ENCODE measurements at places on chromosomes 1 and 21.
A peak's percentile ranks its signal among the peaks of the same experiment; 100 is the strongest.

DNA sequence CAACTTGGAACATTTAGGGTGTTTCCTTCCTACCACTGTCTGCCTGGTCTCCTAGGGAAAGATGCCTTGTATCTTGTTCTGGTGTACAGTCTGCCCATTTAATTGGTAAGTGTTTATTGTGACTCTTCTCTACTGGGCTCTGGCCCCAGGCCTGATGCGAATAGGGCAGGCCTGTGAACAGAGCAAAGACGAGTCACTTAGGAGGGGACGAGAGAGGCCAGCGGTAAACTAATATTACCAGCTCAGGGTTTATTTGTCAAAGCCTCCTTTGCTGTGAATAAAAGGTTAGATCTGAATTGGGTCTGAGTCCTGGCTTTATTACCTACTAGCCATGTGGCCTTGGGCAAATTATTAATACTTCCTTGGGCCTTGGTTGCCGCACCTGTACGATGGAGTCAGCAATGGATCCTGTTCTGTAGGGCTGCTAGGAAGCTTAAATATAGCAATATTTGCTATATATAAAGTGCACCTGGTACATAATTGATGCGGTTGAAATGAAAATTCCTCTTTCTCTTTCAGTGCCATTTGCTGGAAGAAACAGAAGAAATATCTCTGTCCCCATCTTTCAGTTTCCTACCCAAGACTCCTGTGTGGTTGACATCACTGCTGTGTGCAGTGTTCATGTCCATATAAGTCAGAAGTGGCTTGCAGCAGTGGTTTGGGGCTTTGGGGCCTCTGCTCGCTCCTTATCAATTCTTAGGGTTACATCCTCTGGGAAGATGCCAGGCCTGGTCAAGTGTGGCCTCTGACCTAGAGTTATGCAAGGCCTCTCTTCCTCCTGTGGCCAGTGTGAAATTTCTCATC lies 32.4 kb downstream of the MAPKAPK2 start:
- no peak for DNase-seq

DNA sequence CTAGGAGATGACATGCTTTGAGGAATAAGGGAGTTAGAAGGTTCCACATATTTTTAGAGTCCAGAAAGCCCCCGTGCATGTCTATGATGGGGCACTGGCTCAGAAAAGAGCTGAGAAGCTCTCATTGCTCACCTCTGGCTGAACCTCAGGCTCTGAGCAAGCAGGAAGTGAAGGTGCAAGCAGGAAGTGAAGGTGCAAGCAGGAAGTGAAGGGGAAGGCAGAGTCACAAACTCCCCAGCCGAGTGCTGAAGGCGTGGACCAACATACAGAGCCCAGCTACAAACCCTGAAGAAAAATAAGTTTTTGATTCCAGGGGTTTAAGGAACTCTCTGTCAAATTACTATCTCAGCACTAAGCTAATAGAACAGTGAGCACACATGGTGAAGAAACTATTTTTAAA lies 7.0 kb downstream of the KRTAP10-8 start:
- DNase-seq: peak; percentile 33

GRCh38 chr1:23979387-23979880 lies 693 bp downstream of the SRSF10 start:
- DNase-seq: no peak

- no peak for DNase-seq
Observed at GRCh38 chr1:81894867-81895266, 94.1 kb downstream of the ADGRL2 start.

GRCh38 chr1:165849353-165850133 lies 22.1 kb downstream of the UCK2 start:
- DNase-seq: no peak

DNA sequence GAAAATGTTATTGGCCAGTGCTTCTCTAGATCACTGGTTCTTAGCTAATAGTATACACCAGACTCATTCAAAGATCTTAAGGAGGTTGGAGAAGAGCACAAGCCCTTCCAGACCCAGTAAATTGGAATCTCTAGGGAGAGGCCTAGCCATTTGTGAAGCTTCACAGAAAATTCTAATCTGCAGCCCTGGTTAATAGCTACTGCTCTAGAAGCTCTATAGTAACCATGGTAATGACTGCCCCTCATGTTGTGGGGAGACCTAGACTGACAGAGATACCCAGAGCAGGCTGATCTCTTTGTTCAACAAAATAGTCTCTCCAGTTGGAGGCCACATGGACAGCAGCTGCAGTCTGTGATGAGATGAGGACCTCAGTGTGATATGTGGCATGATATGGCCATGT lies 31.7 kb downstream of the ARID1A start:
- no peak for DNase-seq

DNA sequence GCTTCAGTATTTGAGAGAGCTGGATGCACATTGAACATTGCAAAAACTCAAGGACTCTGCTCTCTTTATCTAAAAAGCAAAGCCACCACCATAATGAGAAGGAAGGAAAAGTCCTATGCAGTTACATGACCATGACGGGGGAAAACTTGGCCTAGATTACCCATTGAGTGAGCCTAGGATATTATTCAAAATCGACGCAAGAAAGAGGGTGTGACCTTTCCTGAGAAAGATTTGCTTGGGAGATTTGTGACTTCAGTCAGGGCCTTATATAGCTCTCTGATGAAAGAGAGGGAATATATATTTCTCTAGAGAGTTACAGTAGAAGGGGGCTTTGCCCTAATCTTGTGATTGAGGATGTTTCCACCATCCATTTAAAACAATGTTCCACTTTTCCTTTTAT lies 153.0 kb upstream of the DPYD start:
- no peak for DNase-seq

GRCh38 chr1:197065559-197065958 lies 1.5 kb downstream of the F13B start:
- DNase-seq: no peak

GRCh38 chr1:98940069-98940721 lies 64.5 kb downstream of the PLPPR5 start:
- DNase-seq: no peak

GRCh38 chr1:43978551-43979260 lies at the start of gene B4GALT2:
Gene B4GALT2 (plus strand): TSS chr1:43979210. CDS start chr1:43981161, 1,951 bp downstream.
- DNase-seq: no peak

- DNase-seq: peak; percentile 10
Observed at GRCh38 chr21:14737922-14738321, 191.8 kb upstream of the SAMSN1 start.

DNA sequence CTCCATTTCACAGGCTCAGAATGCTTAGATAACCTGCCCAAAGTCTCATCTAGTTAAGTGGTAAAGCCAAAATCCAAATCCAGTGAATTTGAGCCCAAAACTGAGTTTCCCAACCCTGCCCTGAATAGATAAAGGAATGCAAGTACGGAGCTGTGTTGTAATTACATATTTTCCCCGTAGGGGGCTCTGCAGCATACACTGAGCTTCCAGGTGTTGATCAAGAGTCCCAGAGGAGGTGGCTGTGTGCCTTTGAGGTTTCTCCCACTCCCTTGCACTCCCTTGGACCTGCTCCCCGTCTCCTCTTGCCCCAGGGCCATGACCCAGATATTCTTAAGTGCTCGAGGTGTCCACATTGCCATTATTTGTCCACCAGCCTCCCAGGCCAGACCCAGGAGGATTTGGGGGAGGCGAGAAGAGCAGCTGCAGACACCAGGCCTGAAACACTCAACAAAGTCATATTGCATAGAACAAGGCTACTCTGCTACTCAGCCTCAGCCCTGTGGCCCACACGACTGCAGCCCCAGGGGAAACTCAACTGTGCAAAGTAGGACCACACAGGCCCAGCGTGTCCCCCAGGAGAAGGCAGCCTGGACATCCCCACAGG lies 18.4 kb upstream of the LY9 start:
- DNase-seq: no peak

DNA sequence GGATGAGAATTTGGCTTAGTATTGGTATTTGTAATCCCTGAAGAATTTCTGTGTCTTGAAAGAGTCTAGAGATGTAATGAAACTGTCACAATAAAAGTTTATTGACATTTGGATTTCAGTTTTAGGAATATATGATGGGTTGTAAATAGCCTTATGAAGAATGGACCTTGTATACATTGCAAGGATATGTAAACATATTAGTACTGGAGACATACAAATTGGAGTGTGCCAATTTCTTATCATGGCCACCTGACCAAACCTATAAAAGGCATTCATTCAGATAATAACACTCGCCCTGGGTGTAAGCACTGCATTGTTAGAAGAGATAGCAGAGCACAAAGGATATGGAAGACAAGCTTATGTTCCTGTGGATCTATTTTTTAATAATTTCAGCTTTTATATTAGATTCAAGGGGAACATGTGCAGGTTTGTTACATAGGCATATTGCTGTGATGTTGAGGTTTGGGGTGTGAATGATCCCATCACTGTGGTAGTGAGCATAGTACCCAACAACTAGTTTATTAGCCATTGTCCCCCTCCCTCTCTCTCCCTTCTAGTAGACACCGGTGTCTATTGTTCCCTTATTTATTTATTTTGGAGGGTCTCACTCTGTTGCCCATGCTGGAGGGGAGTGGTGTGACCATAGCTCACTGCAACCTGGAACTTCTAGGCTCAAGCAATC lies 8.6 kb downstream of the S1PR1 start:
- DNase-seq: no peak

DNA sequence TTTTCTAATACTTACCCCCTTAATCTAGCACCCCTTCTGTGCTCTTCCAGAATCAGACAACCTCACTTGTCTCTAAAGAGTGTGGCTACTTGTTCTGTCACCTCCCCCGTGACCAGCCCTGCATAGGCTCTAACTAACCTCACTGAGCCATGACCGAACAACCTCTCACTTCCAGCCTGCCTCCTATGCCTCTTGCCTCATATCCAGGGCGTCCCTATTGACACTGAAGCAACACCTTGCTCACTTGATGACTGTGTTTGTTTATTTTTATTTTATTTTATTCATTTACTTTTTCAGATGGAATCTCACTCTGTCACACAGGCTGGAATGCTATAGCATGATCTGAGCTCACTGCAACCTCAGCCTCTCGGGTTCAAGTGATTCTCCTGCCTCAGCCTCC lies 235.1 kb upstream of the B3GALT2 start:
- no peak for DNase-seq

GRCh38 chr1:17023573-17023972 lies 11.8 kb upstream of the ATP13A2 start:
- DNase-seq: no peak

GRCh38 chr1:248872752-248873408 lies 14.0 kb upstream of the ZNF692 start:
- no peak for DNase-seq

GRCh38 chr1:118978914-118979701 lies 9.0 kb downstream of the TBX15 start:
- no peak for DNase-seq

- peak; percentile 44 for DNase-seq
Observed at GRCh38 chr1:32334864-32335534, 1.0 kb downstream of the MARCKSL1 start.

DNA sequence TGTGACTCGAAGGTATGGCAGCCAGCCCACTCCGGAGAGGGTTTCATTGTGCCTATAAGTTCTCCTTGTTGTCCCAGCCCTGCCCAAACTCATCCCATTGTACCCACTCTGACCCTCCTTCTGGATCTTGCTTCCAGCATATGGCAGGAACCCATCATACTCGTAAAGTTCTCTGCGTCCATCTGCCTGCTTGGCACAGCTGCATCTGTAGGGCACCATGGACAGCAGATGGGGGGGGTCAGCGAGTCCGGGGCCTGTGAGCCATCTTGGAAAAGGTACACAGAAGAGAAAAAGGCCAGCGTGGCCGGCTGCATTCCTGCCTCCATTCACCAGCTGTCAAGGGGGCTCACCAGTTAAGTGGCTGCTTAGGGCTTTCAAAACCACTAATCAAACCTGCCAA lies 94.9 kb upstream of the IGSF21 start:
- no peak for DNase-seq

DNA sequence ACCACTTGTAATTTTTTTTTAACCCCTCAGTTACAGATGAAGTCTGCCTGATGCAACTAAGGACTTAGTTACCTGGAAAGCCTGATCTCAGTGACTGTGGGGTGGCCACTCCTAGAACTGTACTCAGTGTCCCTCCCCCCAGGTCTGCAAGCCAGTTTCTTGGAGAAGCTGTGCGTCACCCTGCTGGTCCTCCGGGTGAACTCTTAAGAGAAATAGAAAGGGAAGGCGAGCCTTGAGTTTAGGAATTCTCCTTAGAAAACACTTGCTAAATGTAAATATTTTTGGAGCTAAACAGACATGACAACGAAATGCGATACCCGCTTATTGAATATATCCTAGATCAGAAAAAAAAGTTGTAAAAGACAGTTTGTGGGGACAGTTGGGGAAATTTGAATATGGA lies 730 bp downstream of the SLC16A4 start:
- DNase-seq: no peak

GRCh38 chr1:201248721-201249559 lies 34.4 kb upstream of the PKP1 start:
- no peak for DNase-seq

- no peak for DNase-seq
Observed at GRCh38 chr1:67947114-67947513, 103.3 kb downstream of the DIRAS3 start.

DNA sequence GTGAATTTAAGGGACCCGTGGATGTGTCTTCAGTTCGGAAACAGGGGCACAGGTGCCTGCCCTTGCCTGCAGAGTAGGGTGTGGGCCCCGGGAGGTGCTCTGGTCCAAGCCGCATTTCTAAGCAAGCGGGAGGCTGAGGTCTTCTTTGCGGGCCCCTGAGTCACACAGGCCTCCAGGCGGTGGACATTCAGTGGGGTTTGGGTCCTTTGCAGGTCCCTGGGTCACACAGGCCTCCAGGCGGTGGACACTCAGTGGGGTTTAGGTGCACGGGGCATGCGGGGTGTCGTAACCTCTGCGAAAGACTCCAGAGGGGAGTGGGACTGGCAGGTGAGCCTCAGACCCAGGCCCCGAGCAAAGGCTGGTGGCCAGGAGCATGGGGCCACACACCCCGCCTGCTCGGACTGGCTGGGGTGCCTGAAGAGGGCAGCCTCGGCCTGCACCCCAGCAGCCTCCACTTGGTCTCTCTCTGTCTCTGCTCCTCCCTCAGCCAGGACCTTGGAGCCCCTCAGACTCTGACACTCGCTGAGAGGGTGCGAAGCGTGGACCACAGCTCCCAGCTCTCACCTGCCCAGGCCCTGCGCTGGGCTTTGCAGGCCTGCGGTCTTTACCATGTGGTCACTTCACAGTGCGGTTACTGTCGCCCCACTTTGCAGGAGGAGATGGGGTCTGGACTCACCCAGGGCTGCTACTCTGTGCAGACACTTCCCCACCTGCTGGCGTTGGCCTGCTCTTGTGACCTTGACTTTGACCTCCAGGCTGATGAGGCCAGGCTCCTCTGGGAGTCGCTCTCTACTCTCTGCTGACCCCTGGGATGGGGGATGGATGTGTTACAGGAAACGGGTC lies 6.0 kb upstream of the AGPAT3 start:
- no peak for DNase-seq

Measured in stimulated activated CD8-positive, alpha-beta memory T cell treated with anti-CD3 and anti-CD28 coated beads, Interleukin-7, amount 100 ng/mL, for 1 hour (primary cell).